Cerebellum (tissue), 4 donors: ENCODE measurements at places on chromosomes 6 and 20. TPM values are rescaled to one million over a fixed set of nuclear protein-coding genes. Genes with fewer than 3 reads are reported as not detected.

Gene TMEM200A
- total RNA-seq, result 12.0 TPM

Gene BPIFB2
- not detected for total RNA-seq

Gene NFS1
- total RNA-seq, result 27.2 TPM

Gene IRF4
- total RNA-seq, result 0.27 TPM

Gene HLA-DQA1
- total RNA-seq, result not detected

Gene TUBB
- total RNA-seq, result 608 TPM

Gene CCDC170
- total RNA-seq, result 2.6 TPM

Gene E2F1
- total RNA-seq, result 5.9 TPM

Gene PAK5
- total RNA-seq, result 27.8 TPM

Gene MAS1
- 0.09 TPM for total RNA-seq

Gene PTCRA
- not detected for total RNA-seq

Gene FAM209A
- total RNA-seq, result not detected

Gene SLC17A4
- total RNA-seq, result not detected

Gene PRPF6
- total RNA-seq, result 44.0 TPM

Gene RRBP1
- total RNA-seq, result 13.7 TPM

Gene C20orf204
- 3.8 TPM for total RNA-seq

Gene RIN2
- total RNA-seq, result 37.4 TPM

Gene OOEP
- not detected for total RNA-seq

Gene BPIFB6
- total RNA-seq, result not detected

- DNase-seq, result no peak
Observed at GRCh38 chr20:15328084-15328483, 990.7 kb upstream of the FLRT3 start.

DNA sequence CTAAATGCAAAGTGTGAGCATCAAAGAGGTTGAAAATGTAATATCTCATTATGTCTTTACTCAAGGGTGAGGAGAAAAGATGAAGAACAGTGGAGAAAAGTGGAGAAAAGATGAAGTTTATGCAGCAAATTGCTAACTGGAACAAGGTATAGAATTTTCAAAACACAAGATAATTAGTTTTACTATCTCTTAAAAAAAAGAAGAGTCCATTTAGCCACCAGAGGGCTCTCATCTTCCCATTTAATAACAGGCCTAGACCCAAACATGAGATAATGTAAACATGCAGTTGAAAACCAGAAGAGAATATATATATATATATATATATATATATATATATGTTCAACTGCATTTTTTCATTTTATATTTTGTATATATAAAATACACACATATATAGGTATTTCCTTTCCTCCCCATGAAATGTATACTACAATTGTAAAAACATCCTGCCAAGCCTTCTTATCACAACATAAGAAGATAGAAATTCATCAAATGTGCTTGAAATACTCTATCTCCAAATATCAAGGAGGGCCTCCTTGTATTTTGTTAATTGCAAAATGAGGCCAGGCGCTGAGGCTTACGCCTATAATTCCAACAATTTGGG lies 78.4 kb downstream of the ADTRP start:
- DNase-seq, result peak; percentile 13

DNA sequence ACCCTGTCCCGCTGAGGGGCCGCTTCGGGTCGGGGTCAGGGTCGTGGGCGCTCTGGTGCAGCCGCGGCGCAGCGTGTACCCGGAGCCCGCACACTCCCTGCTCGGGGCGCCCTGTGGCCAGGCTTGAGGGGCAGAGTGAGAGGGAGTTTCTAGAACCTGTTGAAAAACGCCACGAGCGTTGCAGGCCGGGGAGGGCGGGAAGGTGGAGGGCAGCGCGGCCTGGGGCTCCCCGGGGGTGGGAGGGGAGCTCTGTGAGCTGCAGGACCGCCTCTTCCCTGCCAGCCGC lies 539 bp upstream of the BHLHE23 start:
- DNase-seq, result no peak

GRCh38 chr6:27161946-27162603 lies 85.4 kb upstream of the PRSS16 start:
- peak; percentile 31 for DNase-seq

- no peak for DNase-seq
Observed at GRCh38 chr6:39753725-39754045, 28.5 kb upstream of the KIF6 start.

DNA sequence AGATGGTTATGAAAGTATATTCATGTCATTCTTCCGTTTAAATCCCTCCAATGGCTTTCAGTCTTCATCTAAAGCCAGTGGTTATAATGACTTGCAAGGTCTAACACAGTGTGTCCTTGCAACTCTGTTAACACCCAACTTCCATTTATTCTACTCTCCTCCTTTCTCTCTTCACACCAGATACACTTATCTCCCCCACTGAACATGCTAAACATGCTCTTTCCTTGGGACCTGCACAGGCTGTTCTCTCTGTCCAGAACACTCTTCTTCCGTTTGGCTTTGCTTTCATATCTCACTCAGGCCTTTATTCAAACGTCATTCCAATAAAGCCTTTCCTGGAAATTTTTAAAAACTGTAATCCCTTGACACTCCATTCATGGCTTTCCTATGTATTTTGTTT lies 91.5 kb downstream of the EPHA7 start:
- no peak for DNase-seq

GRCh38 chr20:57031867-57032355 lies 234.5 kb downstream of the BMP7 start:
- no peak for DNase-seq

GRCh38 chr6:117168296-117169063 lies 96.9 kb upstream of the VGLL2 start:
- no peak for DNase-seq

DNA sequence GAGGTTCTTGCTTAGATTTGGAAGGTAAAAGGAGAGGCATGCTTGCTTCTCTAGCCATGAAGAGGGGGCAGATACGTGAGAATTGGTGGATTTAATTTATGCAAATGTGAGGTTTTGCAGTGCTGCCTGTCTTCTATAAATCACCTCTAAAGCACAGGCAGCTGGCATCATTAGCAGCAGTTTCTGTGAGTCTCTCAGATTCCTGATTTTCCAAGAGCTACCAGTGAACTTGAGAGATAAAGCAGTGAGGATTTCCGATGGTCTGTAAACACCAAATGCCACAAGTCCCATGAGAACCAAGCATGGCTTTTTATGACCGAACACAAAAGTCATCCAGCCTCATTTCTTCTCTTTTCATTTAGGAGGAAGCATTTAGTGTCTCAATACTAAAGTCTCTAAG lies 3.2 kb upstream of the SIRPB2 start:
- DNase-seq, result no peak

- no peak for DNase-seq
Observed at GRCh38 chr6:124990988-124991387, 28.8 kb downstream of the RNF217 start.

- DNase-seq, result no peak
Observed at GRCh38 chr20:48782053-48782452, 45.7 kb downstream of the PREX1 start.

DNA sequence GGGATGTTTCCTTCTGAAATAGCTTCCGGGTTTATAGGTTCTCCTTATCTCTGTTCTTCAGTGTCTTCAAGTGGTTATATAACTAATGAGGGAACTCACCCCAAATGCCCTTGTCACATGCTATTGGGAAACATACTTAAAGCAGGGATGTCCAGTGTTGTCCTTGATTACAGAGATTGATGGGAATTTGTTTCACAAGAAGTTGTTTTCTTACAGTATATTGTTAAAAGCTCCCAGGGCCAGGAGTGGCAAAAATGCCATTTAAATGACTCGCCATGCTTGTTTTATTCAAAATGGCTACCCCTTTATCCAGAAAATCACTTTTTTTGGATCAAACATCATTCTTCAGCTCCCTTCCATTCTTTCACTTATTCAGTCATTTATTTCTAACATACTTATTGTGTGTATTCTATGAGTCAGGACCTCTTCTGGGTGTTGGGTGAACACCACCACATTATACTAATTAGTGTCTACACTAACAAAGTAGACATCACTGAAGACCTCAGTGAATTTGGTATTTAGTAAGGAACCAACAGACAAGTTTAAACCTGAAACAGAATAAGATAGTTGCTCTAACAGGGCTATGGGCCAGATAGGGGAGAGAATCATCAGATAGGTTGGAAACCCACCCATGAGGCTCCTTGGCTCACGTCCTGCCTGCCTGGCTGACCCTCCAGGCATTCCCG lies 791.1 kb downstream of the MAFB start:
- DNase-seq, result no peak

DNA sequence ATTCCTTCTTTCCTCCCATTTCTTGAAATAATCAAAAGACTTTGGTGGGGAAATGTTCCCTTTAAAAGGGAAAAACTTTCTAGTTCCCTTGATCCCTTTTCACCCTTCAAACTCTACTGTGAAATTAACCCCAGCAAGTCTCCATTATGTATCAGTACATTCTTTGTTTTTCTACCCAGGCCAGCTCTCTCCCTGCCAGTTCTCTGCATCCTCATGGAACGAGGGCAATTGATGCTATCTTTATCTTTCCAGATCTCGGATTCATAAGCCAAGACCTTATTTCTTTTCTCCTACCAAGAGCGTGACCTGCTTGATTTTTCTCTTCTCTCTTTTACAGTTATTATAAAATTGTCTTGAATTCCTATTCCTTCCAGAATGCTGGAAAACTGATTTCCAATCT lies 75.8 kb downstream of the ADGRB3 start:
- peak; percentile 29 for DNase-seq

GRCh38 chr6:163337958-163338357 lies 76.6 kb upstream of the QKI start:
- DNase-seq, result no peak

DNA sequence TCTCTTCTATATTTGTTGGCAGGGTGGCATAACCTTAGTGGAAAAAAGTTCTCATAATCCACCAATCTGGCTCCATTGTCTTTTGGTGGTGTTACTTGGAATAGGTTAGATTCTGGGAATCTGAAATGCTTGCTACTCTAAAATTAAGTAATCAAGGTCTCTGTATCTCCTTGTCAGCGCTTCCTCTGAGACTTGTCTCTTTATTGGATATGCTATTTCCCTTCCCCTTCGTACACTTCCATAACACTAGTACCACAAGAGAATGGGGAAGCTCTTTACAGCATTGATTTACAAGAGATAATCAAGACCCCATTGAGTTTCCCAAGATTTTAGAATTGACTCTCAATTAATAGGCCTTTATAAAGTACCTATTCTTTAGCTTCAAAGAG lies 280.2 kb downstream of the ADGB start:
- no peak for DNase-seq
